Activated naive CD4-positive, alpha-beta T cell treated with anti-CD3 and anti-CD28 coated beads, Interleukin-2, amount 50 U/mL, for 16 hours (primary cell): ENCODE measurements at places on chromosomes 13 and 19.

GRCh38 chr19:2795827-2796658 is 10.7 kb downstream of the THOP1 start:
- DNase-seq, result no peak

GRCh38 chr19:35828692-35829301 is 16.2 kb upstream of the PRODH2 start:
- peak; percentile 39 for DNase-seq

- peak; percentile 75 for DNase-seq
Measured at GRCh38 chr19:18160971-18161635, 8.1 kb downstream of the PIK3R2 start.

DNA sequence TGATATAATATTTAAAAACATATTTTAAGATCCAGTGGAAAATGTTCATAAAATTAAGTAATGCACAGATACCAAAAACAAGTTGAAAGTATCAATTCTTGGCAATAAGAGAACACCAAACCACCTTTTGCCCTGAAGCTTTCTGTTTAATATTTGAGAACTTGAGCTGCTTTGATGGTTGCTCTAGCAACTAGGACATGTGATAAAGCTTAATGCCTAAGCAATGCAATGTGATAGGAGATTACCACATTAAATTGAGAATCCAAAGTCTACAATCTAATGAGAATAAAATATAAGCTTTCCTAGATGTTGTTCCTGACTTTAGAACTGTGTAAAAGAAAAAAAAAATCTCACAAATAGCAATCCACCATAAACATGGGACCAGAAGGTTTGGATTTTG is 1367.5 kb upstream of the PCDH9 start:
- no peak for DNase-seq

GRCh38 chr19:6608940-6609339 is 18.0 kb upstream of the CD70 start:
- DNase-seq, result no peak

- no peak for DNase-seq
Measured at GRCh38 chr19:46408664-46409039, 4.7 kb downstream of the CCDC8 start.

DNA sequence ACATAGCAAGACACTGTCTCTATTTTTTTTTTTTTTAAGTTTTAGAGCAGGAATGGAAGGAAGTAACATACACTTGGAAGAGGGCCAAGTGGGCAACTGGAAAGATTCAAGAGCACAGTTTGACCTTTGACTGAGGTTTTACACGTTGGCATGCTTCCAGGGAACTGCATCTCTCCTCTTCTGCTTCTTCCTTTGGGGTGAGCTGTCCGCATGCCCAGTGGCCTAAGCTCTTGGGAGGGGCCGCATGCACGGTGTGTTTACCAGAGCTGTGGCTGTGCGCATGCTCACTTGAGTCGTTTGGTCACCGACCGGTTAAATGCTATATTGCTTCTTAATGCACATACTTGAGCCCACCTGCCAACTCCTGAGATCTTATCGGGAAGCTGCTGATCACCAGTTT is 727.7 kb downstream of the UQCRFS1 start:
- DNase-seq, result no peak

DNA sequence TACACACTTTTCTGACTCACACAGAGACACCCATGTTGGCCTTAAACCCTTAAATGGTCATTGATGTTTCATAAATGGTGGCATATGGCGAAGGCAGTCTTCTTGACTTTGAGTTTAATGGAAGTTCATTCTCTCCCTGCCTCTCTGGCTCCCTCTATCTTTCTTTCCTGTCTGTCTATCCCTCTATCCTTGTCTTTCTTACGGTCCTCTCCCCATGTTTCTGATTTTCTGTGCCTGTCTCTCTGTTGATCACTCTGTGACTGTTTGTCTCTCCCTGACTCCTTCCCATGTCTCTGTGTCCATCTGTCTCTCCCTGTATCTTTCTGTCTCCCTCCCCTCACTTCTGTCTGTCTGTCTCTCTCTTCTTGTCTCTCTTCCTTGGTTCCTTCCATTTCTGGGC is 43.2 kb upstream of the SHKBP1 start:
- no peak for DNase-seq

GRCh38 chr13:86003029-86003428 is 203.8 kb upstream of the SLITRK6 start:
- no peak for DNase-seq

DNA sequence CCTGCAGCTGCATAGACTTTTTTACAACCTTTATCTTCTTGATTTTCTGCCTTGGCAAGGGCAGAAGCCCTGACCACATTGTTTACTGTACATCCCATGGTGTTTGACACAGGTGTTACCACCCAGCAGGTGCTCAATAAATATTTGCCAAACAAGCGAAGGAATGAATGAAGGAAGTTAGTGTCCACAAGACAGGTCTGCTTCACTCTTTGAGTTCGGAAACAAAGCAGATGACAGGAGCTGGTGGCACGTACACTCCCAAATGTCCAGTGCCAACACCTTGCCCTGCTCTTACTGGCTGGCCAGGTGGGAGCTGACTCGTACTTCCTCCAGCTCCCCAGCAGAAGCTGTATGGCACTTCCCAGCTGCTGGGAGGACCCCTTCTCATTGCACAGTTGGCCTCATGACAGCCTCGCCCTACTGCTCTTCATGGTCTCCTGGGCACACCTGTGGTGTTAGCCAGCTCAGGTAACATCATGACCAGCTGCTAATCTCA is 22.0 kb upstream of the MUC16 start:
- DNase-seq, result no peak

- DNase-seq, result peak; percentile 73
Measured at GRCh38 chr19:7862413-7862951, 11.7 kb downstream of the PRR36 start.
